Cerebellar cortex (tissue), 1 donor: ENCODE measurements at places on chromosomes 2 and 18.
A peak's percentile ranks its signal among the peaks of the same experiment; 100 is the strongest.

DNA sequence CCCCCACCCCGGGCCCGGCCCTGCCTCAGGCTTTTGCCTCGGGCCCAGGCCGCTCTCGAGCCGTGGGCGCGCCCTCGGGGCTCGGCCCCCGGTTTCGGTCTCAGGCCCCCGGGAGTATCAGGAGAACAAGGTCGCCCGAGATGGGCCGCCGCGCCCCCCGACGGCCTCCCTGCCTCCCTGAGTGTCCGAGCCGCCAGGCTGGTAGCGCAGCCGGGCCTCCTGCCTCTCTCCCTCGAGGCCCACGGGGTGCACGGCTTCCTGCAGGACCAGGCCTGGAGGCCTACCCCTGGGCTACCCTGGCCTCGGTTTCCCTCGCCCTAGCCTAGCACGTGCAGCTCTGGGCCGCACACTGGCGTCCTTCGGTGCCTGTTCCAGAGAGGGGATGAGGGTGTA, 8.4 kb downstream of the GBX2 start:
- DNase-seq = no peak

DNA sequence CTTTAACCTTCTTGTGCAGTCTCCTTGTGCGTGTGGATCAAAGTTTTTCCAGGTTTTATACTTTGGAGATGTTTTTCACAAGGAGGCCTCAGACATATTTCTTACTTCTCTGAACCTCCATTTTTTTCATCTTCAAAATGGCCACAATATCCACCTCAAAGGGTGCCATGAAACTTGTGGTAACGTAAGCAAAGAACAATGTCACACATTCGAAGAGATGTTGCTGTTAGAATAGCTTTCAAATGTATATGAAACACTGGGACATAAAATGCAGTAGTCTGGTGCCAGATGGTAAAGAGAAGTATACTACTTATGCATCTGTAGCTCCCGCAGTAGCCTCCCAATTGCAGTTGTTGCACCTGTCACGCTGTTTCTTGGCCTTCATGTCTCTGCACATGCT, 2.6 kb upstream of the KRCC1 start:
- no peak for DNase-seq

GRCh38 chr2:104344985-104345384, 508.9 kb upstream of the POU3F3 start:
- no peak for DNase-seq

- no peak for DNase-seq
Observed at GRCh38 chr18:29056800-29057199, 879.9 kb upstream of the CDH2 start.

GRCh38 chr2:134458950-134459349, 205.1 kb downstream of the MGAT5 start:
- DNase-seq = no peak

DNA sequence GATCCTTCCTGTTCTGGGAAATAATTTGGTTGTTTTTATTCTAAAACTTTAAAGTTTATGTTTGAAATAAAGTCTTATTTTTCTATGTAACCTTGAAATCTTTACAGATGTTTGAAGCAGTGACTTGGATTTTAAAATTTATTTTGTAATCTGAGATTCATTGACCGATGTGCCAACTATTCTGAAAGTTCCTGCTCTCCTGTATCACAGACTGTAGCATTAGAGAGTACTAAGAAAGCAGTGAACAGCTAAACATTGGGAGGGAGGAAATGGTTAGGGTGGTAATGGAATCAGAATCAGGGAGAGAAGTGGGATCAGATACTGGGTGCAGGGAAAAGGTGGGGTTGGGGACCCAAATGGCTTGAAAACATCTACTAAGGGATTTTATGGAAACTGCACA, 69.9 kb downstream of the CDC42EP3 start:
- no peak for DNase-seq

- DNase-seq = no peak
Observed at GRCh38 chr2:37215250-37215649, 16.1 kb downstream of the CEBPZ start.

DNA sequence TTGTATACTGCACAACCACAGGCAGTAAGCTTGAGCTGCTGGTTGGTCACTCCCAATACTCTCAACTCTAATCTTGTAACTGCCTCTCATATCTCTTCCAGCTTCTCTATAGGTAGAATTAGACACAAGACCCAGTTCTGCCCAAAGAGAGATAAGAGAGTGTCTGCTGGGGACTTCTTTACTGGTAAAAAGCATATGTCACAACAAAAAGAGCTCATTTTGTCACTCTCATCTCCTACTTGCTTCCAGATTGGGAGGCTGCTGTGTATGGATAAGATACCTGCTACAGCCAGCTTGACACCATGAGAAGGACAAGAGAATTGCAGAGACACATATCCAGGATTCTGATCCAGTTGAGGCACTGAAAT, 165.2 kb downstream of the PTH2R start:
- DNase-seq = no peak

- DNase-seq = no peak
Observed at GRCh38 chr18:61076986-61077385, 256.2 kb upstream of the CDH20 start.

- no peak for DNase-seq
Observed at GRCh38 chr2:229653531-229653930, 60.8 kb downstream of the DNER start.

GRCh38 chr18:28045176-28045810, 131.6 kb downstream of the CDH2 start:
- DNase-seq = peak; percentile 64

GRCh38 chr2:169716238-169716886, 17.3 kb upstream of the KLHL23 start:
- no peak for DNase-seq

DNA sequence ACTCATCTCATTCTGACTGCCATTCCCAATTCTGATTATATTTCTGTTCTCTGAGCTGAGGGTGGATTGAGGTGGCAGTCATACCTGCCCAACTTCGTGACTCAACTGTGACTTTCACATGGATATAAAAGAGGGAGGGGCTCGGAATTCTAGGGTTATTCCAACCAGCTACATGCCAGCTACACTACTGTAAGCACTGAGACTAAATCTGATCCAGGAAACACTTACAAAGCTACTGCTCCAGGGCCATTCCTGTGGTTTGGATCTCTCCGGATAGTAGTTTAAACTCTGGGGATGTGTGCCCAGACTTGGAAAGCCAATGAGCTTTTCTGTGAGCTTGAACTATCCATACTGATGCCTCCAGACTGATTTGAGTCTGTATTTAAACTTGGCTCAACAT, 7.9 kb downstream of the MAP2 start:
- DNase-seq = no peak

GRCh38 chr2:226336283-226336682, 463.3 kb downstream of the IRS1 start:
- DNase-seq = no peak

- DNase-seq = no peak
Observed at GRCh38 chr2:168751104-168751740, 51.2 kb upstream of the NOSTRIN start.

DNA sequence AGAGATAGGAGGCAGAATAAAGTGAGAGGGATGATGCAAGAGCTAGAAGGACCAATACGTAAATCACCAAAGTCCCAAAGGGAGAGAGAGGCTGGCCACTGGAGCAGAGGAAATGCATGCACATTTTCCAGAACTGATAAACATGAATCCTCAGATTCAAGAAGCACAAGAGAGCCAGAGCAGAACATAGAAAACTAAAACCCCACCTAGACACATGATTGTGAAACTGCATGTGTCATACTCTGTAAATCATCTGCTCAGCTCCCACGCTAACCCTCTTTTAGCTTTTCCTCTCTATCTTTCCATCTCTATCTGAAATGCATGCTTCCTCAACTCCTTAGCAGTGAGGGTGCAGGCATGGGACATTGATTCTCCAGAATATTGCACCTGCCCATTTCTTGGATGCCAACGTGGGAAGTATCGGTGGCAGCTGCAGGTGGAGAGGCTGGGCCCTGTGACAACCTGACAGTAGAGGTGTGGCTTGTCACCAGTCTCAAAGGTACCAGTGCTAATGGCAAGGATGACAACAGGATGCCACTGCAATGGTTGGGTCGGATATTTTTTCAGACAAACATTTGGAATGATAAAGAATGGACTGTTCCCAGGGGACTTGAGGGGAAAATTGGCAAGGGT, 89.3 kb upstream of the OTOS start:
- no peak for DNase-seq

- no peak for DNase-seq
Observed at GRCh38 chr2:209974576-209974975, 27.9 kb upstream of the RPE start.

- no peak for DNase-seq
Observed at GRCh38 chr2:240219208-240219890, 78.9 kb upstream of the OTOS start.

DNA sequence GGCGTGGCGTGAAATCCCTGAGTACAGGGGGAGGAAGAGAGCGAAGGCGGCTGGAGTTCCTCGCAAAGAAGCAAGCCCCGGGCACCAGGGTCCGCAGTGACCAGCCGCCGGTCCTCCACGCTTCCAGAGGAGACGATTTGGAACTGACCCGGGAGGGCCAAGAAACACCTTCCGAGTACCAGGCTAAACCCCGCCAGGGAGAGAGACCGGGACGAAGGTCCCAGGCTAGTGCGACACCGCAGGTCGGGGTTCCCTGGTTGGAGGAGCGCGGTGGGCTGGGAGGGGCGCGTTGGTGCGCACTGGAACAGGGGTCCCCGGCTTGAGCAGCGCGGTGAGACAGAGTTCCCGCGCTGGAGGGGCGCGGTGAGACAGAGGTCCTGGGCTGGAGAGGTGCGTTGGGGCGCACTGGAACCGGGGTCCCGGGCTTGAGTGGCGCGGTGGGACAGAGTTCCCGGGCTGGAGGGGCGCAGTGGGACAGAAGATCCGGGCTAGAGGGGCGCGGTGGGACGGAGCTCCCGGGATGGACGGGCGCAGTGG, 901 bp downstream of the WDFY1 start:
- DNase-seq = peak; percentile 50

GRCh38 chr2:225932811-225933413, 533.4 kb downstream of the NYAP2 start:
- DNase-seq = no peak

DNA sequence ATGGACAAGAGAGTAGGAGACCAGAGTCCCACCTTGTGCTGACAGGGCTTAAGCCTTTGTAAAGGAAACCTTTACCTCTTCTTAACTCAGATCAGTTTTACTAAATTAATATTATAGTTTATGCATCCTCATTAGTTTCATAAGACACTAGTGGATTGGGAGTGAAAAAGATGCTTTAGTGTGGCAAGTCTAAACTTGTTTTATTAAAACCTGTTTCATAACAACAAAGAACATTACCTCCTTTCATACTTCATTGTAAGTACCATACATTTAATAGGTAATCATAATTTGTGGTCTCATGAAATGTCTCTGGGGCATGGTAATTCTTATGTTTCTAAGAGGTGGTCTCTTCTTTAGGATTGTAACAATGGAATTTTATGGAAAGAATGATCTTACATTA, 63.4 kb downstream of the PIKFYVE start:
- DNase-seq = no peak

DNA sequence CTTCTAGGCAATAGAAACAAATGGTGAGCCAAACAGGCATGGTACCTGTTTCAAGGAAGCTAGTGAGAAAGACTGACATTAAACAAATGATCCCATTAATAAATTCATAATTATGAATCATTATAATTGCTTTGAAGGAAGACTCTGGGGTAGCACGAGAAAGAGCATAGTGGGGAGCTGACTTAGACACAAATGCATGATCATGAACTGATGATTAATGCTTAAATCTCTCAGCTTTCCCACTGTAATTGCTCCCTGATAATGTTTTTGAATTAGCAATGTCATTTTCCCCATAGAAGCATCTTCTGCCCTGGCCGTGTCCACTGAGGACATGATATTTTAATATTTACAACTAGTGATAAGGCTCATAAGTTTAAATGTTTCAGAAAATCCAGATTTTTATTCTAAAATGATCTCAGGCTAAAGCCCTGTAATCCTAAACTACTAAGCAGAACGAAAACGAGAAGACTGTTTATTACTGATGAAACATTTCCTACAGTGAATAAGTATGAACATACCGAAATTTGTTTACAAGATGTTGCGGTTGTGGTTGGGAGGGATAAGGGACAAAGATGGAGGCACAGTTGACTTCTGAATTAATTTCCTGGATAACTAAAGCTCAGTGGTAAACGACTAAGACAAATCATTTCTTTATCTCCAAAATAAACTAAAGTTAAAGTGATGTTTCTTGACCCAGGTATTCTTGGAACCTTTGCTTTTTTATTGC, 47.3 kb upstream of the TACR1 start:
- no peak for DNase-seq

DNA sequence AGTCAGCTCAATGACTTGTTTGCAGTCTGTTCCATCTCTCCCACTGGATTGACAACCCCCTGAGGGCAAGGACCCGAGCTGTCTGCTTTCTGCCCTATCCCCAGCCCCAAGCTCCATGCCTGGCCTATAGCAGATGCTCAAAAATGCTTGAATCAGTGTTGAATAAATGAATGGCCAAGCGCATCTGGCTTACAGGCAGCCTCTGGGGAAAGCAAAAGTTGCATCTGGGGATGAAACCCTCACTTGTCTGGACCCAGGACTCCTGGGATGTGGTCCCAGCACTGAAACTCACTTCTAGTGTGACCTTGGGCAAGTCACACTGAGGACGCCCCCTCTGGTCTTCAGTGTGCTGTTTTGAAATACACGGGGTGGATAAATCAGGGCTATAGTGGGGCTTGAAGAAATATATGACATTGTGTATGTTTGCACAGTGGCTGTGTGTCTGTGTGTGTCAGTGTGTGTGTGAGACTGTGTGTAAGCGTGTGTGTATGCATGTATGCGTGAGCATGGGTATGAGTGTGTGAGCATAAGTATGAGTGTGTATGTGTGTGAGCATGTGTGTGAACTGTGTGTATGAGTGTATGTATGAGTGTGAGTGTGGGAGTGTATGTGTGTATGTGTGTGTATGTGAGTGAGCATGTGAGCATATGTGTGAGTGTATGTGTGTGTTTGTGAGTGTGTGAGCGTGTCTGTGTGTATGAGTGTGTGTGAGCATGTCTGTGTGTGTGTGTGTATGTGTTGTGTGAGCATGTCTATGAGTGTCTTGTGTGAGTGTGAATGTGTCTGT, 27.8 kb upstream of the TNS1 start:
- DNase-seq = no peak

DNA sequence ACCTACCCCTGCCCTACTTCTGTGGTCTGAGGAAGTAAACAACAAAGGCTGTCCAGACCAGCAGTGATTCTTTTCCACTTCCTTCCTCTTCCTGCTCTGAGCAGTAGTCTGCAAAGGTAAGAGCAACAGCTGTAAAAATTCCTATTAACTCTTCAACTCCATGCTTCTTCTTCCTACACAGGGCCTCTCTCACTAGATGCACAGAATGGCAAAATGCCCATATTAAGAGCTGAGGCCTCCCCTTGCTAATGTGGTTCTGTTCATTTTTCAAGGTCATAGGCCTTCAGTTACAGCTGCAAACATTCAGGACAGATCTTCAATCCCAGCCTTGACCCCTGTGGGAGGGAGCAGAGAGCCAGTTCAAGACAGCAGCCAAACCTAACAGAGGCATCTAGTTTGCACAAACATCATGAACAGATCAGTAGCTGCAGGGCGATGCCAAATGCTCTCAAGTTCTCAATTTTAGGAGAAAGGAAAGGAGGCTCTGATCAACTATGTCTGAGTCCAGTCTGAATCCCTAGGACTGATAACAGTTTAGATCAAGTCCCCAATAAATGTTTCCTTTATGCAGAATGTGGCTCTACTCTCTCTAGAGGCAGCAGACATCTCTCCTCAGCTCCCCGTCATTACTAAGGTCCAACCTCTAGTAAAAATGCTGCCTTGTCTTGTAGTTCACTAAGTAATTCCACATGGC, 20.9 kb downstream of the SLC40A1 start:
- DNase-seq = no peak

GRCh38 chr2:71831193-71831577, 316.5 kb downstream of the CYP26B1 start:
- DNase-seq = peak; percentile 67

GRCh38 chr2:97845818-97846217, 132.4 kb downstream of the ZAP70 start:
- DNase-seq = no peak

- no peak for DNase-seq
Observed at GRCh38 chr2:182894174-182894573, 27.7 kb upstream of the FRZB start.
